ENCODE measurements at places on chromosomes 5 and 9.

GRCh38 chr5:170537451-170538095, 33.8 kb downstream of the KCNIP1 start:
- DNase-seq = no peak

GRCh38 chr9:82101475-82101874, 112.9 kb downstream of the SPATA31D1 start:
- DNase-seq = no peak

DNA sequence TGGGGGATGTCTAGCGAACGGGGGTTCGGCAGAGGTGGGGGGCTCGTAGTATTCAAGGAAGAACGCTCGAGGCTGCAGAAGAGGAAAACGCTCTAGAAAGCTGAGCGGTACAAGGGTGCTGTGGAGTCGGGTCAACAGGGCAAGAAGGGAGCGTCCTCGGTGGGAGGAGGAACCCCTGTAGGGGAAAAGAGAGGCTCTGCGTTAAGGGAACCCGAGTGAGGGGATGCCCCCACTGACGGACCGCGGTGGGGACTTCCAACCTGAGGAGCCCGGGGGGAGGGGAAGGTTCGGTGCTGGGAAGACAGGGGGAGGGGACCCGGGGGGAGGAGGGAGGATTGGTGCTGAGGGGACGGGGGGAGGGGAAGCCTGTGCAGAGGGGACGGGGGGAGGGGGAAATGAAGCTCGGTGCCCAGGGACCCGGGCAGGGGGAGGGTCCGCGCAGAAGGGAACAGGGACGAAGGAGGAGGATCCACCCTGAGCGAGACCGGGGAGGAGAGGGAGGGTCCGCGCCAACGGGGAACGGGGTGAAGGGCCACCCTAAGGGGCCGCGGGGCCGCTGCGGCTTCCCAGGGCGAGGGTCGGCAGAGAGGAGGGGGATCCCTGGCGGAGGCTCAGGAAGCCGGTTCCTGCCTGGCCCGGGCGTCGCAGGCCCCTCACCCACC, 621 bp downstream of the NR6A1 start:
- peak; percentile 44 for DNase-seq

DNA sequence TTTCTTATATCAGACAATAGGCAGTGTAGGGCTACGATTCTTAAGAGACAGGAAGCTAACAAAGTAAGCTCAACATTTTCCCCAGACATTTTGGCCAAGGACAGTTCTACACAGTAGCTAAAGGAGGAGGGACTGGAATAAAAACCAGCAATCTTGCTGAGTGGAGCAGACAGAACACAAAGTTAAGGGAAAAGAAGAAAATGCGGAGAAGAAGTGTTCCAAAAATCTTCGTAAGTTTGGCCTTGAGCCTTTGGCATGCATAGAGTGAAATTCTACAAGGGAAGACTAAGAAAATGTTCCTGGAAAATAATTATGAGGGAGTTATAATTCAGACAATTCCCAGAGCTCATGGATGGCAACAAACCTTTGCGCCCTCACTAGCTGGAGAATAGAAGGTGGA, 748.0 kb upstream of the CTNND2 start:
- no peak for DNase-seq

- no peak for DNase-seq
These were observed 42.9 kb upstream of the AFAP1L1 start for GRCh38 chr5:149228618-149229297.

DNA sequence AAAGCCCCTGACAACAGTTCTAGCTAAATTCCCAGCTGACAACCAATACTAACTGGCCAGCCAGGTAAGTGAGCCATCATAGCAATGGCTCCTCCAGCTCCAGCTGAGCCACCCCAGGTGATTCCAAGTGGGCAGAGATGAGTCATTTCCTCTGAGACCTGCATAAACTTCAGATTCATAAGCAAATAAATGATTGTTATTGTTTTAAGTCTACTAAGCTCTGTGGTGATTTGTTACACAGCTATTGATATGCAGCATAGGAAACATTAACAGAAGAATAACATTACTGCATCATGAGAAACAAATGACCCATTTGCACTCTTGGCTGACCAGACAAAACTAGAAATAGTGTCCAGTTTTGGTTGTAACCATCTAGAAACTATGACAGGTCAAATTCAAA, 60.3 kb downstream of the TTC39B start:
- DNase-seq = no peak

- DNase-seq = no peak
These were observed 12.5 kb upstream of the LHX2 start for GRCh38 chr9:123998970-123999621.

DNA sequence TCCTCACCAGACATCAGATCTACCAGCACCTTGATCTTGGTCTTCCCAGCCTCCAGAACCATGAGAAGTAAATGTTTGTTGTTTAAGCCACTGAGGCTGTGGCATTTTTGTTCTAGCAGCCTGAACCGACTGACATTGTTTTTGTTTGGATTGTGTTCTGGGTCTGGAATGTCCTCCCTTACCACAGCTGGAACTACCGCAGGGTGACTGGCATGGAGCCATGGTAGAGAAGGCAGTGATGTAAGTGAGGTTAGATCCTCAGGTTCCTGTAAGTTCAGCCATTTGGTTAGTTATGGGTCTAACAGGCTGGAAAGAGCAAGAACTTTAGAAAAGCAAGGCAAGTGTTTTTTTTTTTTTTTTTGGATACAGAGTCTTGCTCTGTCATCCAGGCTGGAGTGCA, 209.3 kb downstream of the DAB2IP start:
- no peak for DNase-seq

DNA sequence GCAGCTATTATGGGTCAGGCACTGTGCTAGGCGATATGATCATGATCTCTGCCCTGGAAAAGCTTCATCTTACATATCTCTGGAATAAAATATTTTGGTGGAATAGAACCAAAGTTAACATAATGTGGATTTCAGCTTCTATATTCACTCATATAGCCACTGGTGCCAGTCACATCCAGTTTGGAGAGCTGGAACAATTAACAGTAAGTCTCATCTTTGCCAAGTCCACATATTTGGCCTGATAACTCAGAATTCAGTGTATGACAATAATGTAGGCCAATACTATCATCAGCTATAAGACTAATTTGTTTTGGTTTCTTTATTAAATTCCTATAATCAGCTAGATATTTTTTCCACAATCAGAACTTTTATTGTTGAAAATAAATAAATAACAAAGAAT, 5.9 kb upstream of the FAM13B start:
- DNase-seq = no peak

- DNase-seq = no peak
These were observed 21.5 kb downstream of the MELK start for GRCh38 chr9:36594213-36594612.

DNA sequence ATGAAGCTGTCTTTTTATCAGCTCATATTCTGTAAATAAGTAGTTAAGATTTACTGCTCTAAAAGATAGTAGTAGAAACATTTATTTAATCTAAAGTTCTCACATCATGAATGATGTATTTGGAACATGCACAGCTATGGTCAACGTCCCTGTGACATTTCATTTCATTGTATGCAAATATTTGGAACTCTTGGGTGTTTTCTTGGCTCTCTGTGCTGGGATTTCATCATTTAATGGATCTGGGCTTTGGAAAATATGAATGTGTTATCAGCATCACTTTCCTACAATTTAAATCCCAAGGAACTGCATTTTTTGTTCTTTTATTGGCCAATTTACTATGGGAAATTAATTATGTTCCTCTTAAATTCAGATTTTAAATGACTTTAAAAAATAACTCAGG, 462.9 kb downstream of the SEMA5A start:
- no peak for DNase-seq

DNA sequence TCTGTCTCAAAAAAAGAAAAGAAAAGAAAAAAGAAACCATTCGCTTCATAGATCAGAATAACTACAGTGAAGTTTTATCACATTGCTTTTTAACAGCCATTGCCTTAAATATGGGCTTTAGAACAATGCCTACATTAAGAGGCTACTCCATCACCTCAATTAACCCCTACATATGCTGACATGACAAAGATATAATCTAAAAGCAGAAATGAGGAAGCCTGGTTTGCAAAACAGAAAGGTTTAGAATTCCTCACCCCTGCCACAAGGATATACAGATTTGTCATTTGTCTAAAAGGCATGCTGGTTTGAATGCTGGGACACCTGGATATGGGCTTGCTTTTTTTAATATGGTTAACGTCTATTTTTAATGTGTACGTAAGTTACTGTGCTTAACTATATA, 1353.0 kb upstream of the C9orf72 start:
- no peak for DNase-seq

DNA sequence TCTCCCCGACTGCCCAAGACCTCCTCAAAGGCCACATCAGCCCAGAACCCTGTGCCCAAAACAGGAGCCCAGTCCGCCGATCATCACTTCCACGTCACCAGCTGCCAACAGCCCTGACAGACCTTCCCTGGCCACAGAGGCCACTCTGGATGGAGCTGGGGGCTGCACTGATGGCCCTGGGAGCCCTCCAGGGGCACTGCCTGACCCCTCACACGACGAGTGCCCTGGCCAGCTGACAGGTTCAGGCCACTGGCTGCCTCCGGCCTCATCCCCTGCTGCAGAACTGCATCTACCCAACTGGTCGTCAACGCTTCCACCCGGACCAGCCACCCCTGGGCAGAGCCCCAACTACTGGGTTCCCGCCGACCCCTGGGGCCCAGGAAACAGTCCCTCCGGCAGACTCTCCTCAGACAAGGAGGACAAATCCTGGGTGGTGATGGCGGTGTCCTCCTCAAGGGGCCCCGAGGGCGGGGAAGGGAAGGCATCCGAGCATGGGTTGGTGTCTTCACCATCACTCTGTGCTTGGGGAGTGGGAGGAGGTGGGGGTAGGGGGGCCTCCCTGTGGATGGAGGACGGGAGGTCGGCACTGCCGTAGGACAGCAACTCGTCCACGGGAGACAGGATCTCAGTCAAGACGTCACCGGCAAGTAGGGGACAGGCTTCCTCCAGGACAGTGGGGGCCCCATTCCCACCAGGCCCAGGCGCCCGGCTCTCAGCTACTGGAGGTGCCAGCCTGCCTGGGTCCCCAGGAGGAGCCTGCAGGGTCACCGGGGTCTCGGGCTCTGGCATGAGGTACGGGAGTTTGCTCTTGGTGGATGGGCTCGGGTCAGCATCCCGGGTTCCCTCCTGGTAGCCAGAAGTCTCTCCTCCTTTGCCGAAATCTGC, 7.9 kb upstream of the QSOX2 start:
- no peak for DNase-seq

DNA sequence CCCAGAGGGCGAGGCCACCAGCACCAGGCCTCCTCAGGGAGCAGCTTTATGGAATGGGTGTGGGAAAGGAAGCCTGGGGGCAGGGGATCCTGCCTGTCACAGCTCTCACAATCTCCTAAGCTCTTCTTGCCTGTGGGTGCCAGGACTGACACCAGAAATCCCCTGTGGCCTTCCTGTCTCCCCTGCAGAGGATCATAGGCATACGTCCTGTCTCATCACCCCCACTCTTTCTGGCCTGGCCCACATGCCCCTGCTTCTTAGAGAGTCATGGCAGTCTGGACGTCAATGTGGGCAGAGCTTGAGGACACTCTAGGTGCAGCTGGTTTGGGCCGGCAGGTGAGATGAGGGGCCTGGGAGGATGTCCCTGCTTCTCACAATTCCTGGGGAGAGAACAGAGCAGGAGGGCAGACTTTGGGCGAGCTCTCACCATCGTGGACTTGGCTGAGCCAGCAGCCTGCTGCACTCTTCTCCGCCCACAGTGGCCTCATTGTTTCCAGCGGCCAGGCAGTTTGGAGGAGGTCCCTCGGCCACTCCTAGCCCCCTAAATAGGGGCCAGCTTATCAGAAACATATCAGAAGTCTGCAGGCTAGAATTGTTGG, 67.3 kb upstream of the ZFR start:
- no peak for DNase-seq

DNA sequence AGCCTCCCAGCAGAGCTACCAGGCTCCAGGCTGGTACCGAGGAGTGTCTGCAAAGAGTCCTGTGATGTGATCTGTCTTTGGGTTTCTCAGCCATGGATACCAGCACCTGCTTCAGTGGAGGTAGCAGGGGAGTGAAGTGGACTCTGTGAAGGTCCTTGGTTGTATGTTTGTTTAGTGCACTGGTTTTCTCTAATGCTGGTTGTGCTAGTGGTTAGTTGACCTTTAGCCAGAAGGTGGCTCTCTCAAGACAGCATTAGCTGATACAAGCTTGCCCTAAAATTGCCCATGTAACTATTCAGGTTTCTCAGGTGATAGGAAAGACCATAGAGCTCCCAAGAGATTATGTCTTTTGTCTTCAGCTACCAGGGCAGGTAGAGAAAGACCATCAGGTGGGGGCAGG, 87.2 kb downstream of the MTAP start:
- DNase-seq = no peak

GRCh38 chr5:178349075-178349511, 116.5 kb upstream of the PHYKPL start:
- no peak for DNase-seq

DNA sequence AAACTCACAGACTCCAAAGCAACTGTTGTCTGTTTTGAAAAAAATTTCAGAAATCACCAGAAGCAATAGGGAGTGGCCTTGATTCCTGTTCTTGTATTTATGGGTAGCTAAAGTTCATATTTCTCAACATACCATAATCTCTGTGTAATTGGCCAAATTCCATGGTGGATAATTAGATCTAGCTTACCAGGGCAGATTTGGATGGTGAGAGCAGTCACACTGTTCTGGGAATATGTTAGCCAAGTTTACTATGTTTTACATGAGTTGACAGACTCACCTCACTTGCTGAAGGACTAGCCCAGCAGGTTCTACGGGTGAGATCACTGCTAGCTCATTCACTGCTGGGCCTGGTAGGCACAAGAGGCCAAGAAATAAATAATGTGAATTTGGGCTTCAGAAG, 32.7 kb upstream of the CDKN2B start:
- no peak for DNase-seq

DNA sequence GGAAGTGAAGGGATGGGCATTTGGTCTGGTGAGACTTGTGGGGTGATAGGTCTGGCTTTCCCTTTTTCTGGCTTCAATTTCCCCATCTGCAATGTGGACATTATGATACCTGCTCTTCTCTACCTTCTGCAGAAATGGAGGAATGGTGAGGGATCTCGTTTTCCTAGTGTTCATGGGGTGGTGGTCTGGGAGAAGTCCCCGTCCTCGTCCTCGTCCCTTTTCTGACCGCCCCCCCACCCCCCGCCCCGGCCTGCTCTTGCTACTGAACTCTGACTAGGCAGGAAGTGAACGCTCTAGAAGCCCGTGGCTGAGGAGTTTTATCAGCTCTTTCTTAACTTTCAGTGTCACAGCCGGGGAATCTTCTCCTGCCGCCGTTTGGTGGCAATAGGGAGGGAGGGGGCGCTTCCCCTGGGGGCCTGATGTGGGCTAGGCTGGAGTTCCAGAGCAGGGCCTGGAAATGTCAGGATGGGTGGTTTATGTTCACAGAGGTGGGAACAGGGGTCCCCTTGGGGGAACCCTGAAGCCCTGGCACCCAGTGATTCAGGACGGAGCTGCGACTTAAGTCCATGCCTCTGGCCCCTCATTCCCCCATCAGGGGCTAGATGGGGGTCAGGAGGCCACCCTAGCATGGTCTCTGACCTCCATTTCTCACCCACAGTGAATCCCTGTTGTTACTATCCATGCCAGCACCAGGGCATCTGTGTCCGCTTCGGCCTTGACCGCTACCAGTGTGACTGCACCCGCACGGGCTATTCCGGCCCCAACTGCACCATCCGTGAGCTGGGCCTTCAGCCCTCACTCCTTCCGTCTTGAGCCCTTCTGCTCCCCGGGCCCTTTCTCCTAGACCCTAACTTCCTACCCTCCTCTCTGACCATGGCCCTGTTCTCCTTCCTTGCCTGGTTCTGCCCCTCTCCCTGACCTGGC, 6.7 kb downstream of the PTGS1 start:
- no peak for DNase-seq

All from stimulated activated naive CD8-positive, alpha-beta T cell treated with anti-CD3 and anti-CD28 coated beads, Interleukin-15, Interleukin-2, amounts not matched to agents 100 U/mL and 50 U/mL, for 24 hours (primary cell).